Central memory CD8-positive, alpha-beta T cell (primary cell): ENCODE measurements at places on chromosomes 4 and X.

DNA sequence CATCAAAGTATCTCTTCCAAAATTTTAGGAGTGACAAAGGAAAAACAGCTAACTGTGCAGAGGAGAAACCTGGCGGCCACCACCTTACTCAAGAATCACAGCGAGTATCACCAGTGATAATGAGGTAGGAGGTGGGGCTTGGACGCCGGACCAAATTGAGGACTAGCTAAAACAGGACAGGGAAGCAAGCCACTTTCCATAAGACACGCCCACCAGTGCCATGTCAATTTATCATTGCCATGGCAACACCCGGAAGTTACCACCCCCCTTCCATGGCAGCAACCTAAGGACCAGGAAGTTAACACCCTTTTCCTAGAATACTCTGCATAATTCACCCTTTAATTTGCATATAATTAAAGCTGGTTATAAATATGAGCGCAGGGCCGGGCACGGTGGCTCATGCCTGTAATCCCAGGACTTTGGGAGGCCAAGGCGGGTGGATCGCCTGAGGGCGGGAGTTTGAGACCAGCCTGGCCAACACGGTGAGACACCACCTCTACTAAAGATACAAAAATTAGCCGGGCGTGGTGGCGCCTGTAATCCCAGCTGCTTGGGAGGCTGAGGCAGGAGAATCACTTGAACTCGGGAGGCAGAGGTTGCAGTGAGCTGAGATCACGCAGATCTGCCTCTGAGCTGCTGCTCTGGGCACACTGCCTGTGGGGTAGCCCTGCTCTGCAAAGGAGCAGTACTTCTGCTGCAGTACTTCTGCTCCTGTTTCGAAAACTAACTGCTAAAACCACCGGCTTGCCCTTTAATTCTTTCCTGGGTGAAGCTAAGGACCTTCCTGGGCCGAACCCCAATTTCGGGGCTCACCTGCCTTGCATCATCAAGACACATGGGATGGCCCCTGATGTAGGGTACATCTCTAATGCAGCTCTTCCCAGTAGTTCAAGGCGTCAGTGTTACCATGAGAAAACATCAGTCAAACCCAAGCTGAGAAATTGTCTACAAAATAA, 116.7 kb downstream of the HMX1 start:
- H3K27ac ChIP-seq, result no peak overlapping the region
- peaks cover 1% of the 10 kb centered on the region for H3K36me3 ChIP-seq
- no peaks in the 10 kb centered on the region for H3K4me1 ChIP-seq
- no peak for DNase-seq

GRCh38 chr4:118036336-118036735, 2.0 kb downstream of the NDST3 start:
- no peaks in the 10 kb centered on the region for H3K4me1 ChIP-seq
- DNase-seq, result no peak
- no peak overlapping the region for H3K27ac ChIP-seq
- peaks cover 26% of the 10 kb centered on the region for H3K27me3 ChIP-seq
- H3K4me3 ChIP-seq, result no peak overlapping the region

- H3K27ac ChIP-seq, result no peak overlapping the region
- no peaks in the 10 kb centered on the region for H3K4me1 ChIP-seq
- peaks cover 37% of the 10 kb centered on the region for H3K27me3 ChIP-seq
- no peaks in the 10 kb centered on the region for H3K36me3 ChIP-seq
- H3K4me3 ChIP-seq, result no peak overlapping the region
- no peak for DNase-seq
These were observed 71.1 kb upstream of the SCOC start for GRCh38 chr4:140302151-140302859.

GRCh38 chr4:18529482-18529881, 507.9 kb upstream of the LCORL start:
- DNase-seq, result no peak
- H3K27ac ChIP-seq, result no peak overlapping the region
- no peaks in the 10 kb centered on the region for H3K27me3 ChIP-seq
- no peak overlapping the region for H3K4me3 ChIP-seq
- H3K4me1 ChIP-seq, result no peaks in the 10 kb centered on the region
- no peaks in the 10 kb centered on the region for H3K36me3 ChIP-seq

- H3K27me3 ChIP-seq, result peaks cover 27% of the 10 kb centered on the region
- no peak overlapping the region for H3K4me3 ChIP-seq
- H3K36me3 ChIP-seq, result peaks cover 2% of the 10 kb centered on the region
- no peaks in the 10 kb centered on the region for H3K4me1 ChIP-seq
These were observed 193.0 kb downstream of the MGST2 start for GRCh38 chr4:139858436-139859205.

DNA sequence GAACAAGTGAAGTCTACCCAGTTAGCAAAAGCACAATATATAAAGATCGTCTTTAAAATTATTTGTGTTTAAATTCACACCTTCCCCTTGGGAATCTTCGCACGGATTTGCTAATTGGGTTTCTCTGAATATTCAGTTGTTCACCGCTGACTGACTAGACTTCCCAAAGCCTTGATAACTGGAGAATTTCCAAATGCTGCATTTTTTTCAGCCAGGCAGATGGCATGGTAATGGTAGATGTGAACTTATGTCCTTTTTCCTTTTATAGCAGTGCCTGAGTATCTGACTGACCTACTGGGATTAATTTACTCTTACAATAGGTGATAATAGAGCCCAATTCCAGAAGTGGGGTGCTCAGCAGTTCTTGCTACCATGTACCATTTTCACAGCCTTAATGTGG, 548.1 kb downstream of the PACRGL start:
- no peak overlapping the region for H3K4me3 ChIP-seq
- DNase-seq, result no peak
- peaks cover 2% of the 10 kb centered on the region for H3K36me3 ChIP-seq
- H3K27me3 ChIP-seq, result no peaks in the 10 kb centered on the region
- H3K4me1 ChIP-seq, result no peaks in the 10 kb centered on the region
